ENCODE measurements at places on chromosomes 4 and X.

DNA sequence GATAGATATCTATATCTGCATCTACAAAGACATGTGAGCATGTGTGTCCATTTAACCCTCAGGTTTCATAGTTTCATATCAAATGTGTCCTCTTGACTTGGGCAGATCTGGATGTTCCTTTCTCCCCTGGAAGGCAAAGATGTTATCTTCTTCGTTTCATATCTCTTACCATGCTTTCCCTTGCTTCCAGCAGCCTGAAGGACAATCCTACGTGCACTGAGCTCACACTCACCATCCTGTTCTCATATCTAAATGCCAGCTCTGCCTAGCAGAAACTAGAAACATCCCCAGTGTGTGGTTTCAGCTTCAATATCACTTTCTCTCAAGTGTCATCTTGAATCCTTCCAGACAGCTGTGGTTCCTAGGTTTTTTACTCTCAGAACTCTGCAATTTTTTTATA is 66.2 kb downstream of the ZAR1 start:
- DNase-seq = no peak

GRCh38 chr4:14022456-14022855 is 394.9 kb upstream of the BOD1L1 start:
- DNase-seq = no peak

DNA sequence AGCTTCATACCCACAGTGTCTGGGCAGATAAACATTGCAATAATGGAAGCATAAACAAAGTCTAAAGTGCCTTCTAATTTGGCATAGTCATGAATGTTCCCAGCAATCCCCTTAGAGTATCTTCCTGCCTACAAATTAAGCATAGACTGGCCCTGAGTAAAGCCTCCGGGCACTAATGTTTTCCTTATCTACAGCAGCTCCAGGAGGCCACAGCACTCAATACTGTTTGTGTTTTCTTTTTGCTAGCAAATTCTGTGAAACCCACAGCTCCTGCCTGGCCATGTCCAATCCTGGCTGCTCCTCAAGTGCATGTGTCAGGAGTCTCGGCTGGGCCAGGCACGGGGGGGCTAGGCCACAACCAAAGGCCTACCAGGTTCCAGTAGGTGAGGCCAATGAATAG is 102.7 kb upstream of the TBC1D9 start:
- no peak for DNase-seq

DNA sequence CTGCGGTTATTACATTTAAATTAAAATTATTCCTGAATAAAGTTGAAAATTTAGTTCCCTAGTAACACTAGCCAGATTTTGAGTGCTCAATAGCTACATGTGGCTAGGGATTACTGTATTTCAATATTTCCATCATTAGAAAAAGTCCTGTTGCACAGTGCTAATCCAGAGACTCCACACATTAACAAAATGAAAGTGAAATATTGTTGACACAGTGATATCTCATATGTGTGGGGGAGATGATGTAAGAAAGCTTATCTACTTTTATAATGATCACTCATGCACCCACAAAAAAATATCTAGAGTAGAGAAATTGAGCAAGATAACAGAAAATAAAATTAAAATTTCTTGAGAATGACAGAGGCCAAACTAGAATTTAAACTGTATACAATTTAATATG is 74.9 kb downstream of the MAGEB10 start:
- DNase-seq = no peak

GRCh38 chr4:16150716-16151115 is 66.9 kb upstream of the PROM1 start:
- DNase-seq = no peak

GRCh38 chr4:114281164-114281960 is 301.9 kb upstream of the ARSJ start:
- DNase-seq = no peak

- no peak for DNase-seq
Observed at GRCh38 chr4:153027866-153028265, 91.7 kb downstream of the FHDC1 start.
